ENCODE measurements at places on chromosomes 3 and 15.

GRCh38 chr3:156460206-156460611, 94.7 kb downstream of the SSR3 start:
- no peak for DNase-seq

DNA sequence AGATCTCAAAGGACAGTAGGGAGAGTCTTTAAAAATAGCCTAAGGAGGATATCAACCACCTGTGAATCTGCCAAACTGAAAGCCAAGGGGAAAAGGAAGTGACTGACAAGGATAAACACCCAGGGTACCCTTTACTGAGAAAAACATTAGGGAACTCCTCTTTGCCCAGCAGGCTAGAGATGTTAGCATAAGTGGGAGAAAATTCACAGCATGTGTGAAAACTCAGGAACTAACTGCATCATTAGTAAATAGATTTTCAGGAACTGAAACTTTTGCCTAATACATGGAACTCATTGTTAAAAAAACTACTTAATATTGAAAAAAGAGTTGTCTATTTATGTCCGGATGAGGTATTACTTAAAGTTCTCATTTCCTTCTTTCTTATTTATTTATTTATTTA, 375.5 kb downstream of the NTRK3 start:
- no peak for DNase-seq

DNA sequence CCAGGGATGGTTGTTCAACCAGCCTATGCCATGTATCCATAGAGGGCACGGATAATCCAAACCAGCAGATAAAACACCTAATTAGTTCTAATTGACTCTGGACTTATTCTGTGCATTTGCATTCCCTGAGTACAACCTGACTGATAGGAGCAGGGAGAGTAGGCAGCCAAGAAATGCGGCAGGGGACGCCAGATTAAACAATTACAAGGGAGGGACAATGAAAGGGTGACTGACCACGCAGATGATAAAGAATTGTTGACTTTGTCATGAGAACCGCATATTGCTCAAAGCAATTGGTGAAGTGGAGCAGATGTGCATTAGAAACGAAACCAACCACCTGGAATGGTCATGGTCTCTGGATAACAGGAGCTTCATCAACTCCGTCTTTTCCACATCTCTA, 369.1 kb upstream of the FRG2C start:
- DNase-seq: peak; percentile 10

DNA sequence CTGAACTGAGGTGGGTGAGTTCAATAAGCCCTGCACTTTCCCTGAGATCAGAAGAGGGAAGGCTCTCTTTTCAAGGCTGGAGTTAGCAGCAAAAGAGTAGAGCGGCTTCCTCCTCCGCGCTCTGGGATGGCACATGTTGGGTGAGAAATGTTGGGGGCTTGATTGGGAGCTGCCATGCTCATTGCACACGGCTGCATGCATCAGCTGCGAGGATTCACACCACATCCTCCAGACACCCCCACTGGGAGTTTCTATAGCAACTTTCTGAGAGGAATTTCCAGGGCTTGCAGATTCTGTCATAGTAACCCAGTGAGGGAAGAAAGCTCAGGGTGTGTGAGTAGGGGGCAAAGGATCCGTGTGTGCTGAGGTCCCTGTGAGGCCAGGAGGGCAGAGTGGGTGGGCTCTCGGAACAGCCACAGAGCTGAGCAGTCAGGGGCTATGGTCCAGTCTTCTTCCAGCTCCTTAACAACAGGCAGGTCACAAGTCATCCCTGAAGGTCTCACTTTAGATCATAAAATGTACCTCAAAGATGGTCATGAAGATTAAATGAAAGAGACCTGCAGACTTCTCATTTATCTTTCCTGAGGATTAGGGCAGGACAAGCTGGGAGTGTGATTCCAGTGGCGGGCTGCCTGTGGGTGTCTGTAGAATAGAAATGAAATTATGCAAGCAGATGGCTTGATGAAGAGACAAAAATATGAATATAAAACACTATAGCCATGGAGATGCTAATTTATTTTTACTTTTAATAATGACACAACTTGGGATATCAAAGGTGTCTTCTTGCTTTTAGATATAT, 75.7 kb upstream of the CHRNA7 start:
- no peak for DNase-seq

GRCh38 chr3:108125550-108126071, 34.8 kb upstream of the CD47 start:
- DNase-seq: peak; percentile 69

DNA sequence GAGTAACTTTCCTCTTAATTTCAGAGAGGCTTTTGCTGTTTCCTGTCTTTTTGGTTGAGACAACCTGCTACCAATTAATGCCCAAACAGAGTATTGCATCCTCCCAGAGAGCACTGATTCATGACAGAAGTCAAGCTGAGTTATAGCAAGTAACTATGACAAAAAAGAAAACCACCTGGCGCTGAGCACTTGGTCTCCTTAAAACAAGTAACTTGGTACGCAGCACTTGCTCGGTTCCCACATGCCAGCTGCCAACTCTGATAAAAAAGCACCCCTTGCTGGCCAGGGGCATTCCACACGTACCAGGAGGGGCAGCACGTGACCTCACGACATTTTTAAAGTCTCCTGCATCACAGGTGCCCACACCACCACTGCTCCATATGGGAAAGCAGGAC, 13.5 kb upstream of the MYO5C start:
- DNase-seq: no peak

- no peak for DNase-seq
These were observed 189.2 kb downstream of the NTRK3 start for GRCh38 chr15:88067331-88067685.

GRCh38 chr3:30832961-30833575, 61.4 kb downstream of the GADL1 start:
- DNase-seq: no peak

- no peak for DNase-seq
These were observed 126.0 kb upstream of the ANKRD28 start for GRCh38 chr3:15923640-15924405.

GRCh38 chr3:20100151-20100550, 59.9 kb downstream of the KAT2B start:
- no peak for DNase-seq

GRCh38 chr3:18567293-18567692, 142.2 kb upstream of the SATB1 start:
- DNase-seq: no peak

DNA sequence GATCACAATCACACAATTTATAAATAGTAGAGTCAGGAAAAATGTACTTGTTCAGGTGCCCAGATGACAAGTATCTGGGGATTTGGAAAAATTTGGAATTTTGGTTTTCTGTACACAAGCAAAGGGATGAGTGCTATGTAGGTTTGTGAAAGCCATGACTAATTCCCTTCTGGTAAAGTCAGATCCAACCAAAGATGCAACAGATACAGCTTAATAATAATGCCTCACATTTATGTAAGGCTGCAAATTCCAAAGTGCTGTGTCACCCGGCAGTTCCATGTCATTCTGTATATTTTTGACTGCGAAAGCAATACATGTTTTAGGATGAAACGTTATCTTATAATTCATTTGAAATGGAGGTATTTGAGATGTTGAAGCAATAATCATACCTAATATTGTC, 102.7 kb upstream of the AGBL1 start:
- no peak for DNase-seq

DNA sequence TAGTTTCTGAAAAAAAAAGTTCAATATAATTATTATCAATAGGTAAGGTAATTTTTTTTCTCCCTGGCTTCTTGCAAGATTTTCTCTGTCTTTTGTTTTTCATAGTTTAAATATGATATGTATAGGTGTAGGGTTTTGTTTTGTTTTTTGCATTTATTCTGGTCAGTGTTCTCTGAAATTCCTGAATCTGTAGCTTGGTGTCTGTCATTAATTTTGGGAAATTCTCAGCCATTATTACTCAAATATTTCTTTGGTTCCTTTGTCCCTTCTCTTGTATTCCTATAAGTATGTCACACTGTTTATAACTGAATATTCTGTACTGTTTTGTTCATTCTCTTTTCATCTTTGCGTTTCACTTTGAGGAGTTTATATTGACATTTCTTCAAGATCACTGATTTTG, 22.1 kb downstream of the IQCH start:
- DNase-seq: no peak

GRCh38 chr15:75368689-75369239, 357 bp upstream of the MAN2C1 start:
- DNase-seq: peak; percentile 33

DNA sequence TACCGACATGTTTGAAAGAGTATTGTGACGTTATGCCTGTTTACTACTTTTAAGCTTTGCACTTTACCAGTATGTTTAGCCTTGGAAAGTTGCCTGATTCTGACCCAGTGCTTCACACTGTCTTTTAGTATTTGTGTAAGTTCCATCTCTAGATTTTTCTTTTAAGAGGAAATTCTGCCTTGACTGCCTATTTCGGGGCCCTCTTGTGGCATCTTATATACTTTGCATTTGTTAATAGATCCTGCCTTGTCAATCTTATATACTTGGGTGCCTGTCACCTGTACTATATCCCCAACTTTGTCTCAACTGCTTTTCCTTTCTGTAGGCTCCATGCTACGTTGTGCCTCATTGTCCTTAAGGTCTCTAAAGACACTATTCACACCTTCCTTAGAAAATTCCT, 244.6 kb downstream of the STXBP5L start:
- no peak for DNase-seq

DNA sequence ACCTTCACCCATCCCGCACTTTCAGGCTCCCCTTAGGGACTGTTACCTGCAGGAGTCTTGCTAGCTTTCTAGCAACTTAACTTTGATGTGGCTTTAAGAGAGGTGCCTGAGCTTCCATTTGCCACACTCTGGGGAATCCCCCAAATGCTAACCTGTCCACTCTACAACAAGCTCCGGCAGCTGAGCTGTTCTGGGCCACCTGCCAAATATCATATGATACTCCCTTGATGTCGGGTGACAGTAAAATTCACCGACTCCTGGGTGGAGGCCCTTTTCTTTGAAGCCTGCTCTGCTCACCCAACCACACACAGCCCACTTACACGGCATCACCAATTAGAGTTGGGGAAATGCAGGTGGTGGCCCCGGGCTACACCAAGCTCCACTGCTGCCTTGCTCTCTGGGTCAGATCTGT, 38.0 kb upstream of the XCR1 start:
- DNase-seq: peak; percentile 77

DNA sequence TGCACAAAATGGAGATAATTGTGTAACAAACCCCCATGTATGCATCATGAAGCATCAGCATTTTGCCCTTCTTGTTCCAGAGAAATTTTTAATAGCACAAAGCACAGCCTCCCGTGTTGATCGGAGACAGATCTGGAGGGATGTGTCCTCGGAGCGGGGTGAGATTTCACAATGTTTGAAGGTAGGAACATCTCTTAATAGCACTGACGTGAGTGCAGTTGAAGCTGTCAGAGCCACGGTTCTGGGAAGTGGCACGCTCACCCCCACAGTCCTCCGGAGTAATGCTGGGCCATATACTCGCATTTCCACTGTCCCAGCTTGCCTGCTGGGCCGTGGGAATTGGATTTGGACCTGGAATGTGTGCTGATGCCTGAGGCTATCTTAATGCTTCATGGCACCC, 24.1 kb downstream of the ARPP21 start:
- DNase-seq: no peak

GRCh38 chr15:85477730-85478129, 97.3 kb downstream of the AKAP13 start:
- no peak for DNase-seq

DNA sequence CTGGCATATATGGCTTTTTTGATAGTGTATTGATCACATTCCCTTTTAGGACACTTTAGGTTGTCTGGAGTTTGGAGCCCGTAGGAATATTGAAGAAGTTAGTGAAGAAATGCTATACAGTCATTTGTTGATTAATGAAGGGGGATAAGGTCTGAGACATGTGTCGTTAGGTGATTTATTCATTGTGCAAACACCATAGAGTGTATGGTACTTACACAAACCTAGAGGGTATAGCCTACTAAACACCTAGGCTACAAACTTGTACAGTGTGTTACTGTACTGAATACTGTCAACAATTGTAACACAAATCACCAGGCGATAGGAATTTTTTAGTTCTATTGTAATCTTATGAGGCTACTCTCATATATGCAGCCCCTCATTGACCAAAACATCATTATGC, 3.3 kb downstream of the TPM1 start:
- DNase-seq: no peak

GRCh38 chr3:129794311-129795185, 99.0 kb downstream of the TMCC1 start:
- DNase-seq: peak; percentile 67

DNA sequence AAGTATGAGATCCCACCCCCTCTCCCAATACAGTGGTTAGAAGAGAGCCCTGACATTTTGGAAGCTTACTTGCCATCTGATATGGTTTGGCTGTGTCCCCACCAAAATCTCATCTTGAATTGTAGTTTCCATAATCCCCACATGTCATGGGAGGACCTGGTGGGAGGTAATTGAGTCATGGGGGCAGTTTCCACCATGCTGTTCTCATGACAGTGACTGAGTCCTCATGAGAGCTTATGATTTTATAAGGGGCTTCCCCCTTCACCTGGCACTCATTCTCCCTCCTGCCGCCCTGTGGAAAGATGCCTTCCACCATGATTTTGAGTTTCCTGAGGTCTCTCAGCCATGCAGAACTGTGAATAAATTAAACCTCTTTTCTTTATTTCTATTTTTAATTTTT, 28.8 kb upstream of the HES1 start:
- no peak for DNase-seq

DNA sequence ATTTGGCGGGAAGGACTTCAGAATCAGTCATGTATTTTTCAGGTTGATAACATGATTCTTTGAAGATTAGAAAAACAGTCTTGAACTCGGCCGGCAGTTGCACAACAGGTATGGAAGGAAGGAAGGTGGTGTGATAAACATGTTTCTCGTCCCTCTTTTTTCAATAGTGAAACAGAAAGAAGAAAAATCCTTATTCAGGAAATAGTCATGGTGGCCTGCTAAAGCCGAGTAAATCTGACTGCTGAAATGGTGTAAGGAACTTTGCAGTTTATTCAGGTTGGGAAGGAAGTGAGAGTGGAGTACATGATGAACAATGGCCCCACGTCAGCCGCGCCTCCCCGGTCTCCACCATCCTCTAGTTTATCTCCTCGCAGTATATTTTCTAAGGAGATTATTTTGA, 6.7 kb downstream of the RASGRP1 start:
- no peak for DNase-seq

GRCh38 chr3:194130807-194131589, 5.0 kb upstream of the HES1 start:
- peak; percentile 95 for DNase-seq

DNA sequence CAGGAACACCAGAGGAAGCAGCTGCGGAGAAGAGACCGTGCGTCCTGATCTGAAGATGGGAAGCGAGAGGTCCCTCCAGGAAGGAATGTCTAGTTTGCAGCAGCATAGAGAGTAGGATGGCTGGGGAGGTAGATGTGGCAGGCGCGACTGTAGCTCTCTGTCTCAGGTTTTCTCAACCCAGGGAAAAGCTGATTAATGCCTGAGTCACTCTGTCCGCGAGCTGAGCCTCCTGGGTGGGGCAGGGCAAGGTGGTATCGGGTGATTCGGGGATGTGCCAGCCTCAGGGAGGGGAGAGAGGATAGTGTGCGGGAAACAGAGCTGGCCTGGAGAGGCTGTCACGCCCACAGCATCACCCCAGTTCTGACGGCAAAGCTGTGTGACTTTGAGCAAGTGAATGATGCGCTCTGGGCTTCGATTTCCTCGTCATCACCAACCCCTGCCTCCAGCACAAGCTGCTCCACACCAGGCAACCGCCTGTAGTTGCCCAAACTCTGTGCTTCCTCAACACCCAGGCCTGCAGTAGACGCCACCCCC, 28.4 kb downstream of the CPN2 start:
- no peak for DNase-seq
